ENCODE measurements at places on chromosomes 5 and 9. TPM values are rescaled to one million over a fixed set of nuclear protein-coding genes. Genes with fewer than 3 reads are reported as not detected.

GRCh38 chr5:39185761-39186160 lies 33.6 kb downstream of the FYB1 start:
- no peaks in the 10 kb centered on the region for H3K4me1 ChIP-seq
- DNase-seq = no peak
- H3K27me3 ChIP-seq = no peaks in the 10 kb centered on the region

DNA sequence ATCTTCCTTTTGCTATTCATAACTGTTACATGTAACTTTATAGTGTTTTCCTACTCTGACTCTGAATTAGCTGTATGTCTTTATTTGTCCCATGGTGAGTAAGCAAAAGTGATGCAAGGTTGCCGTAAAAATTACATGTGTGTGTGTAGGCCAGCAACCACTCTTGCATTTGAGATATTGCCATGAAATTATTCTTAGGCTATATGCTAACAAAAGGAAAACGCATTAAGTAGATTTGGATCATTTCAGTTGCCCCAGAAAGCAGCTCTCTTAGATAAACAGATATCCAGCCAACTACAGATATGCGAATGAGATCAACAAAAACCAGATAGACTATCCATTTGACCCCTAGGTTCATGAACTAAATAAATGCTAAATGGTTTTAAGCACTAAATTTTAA lies 73.6 kb downstream of the CYLC2 start:
- H3K36me3 ChIP-seq = no peaks in the 10 kb centered on the region
- no peak overlapping the region for H3K4me3 ChIP-seq
- no peak overlapping the region for H3K27ac ChIP-seq
- H3K4me1 ChIP-seq = 0 out of 2 replicates have a peak, but pooled peaks cover 2% of the 10 kb centered on the region
- DNase-seq = no peak

GRM6 gene
- 0.05 TPM for total RNA-seq

- no peaks in the 10 kb centered on the region for H3K36me3 ChIP-seq
- no peak for DNase-seq
- no peaks in the 10 kb centered on the region for H3K27me3 ChIP-seq
- no peak overlapping the region for H3K4me3 ChIP-seq
These were observed 365.2 kb downstream of the BRINP1 start for GRCh38 chr9:119003882-119004617.

- H3K27ac ChIP-seq = no peak overlapping the region
- no peak overlapping the region for H3K4me3 ChIP-seq
- H3K27me3 ChIP-seq = no peaks in the 10 kb centered on the region
- no peaks in the 10 kb centered on the region for H3K36me3 ChIP-seq
- DNase-seq = no peak
These were observed 26.2 kb upstream of the SERINC5 start for GRCh38 chr5:80282054-80282453.

DNA sequence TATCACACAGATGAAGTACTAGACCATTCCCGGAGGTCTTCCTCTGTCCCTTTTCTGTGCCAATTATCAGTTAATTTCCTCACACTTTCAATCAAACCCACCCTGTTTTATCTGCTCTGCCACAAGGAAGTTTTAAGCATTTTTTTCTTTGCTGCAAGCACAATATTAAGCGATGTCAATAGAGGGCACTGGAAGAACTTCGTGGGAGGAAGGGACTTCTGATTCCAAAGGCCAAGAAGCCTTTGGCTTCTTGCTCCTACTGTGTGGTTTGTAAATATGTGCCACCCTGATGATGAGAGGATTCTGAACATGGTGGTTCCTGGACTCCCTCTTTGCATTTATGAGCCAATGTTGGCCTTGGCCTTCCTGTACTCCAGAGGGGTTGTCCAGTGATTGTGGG lies 1712.5 kb upstream of the C9orf72 start:
- no peaks in the 10 kb centered on the region for H3K27me3 ChIP-seq
- H3K4me1 ChIP-seq = 0 out of 2 replicates have a peak, but pooled peaks cover 3% of the 10 kb centered on the region
- no peak overlapping the region for H3K27ac ChIP-seq
- H3K36me3 ChIP-seq = no peaks in the 10 kb centered on the region
- no peak overlapping the region for H3K4me3 ChIP-seq
- DNase-seq = no peak

SH3TC2 gene
- total RNA-seq = 0.78 TPM

DNA sequence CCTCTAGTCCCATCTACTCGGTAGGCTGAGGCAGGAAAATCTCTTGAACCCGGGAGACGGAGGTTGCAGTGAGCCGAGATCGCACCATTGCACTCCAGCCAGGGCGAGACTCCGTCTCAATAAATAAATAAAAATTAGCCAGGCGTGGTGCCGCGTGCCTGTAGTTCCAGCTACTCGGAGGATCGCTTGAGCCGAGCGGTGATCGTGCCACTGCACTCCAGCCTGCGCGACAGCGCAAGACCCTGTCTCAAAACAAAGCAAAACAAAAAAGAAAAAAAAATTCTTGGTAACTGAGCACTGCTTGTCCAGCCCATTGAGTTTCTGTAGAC lies 710 bp upstream of the WDR55 start:
- H3K27me3 ChIP-seq = no peaks in the 10 kb centered on the region
- peaks cover 59% of the 10 kb centered on the region for H3K36me3 ChIP-seq
- peaks cover 6% of the 10 kb centered on the region for H3K4me1 ChIP-seq
- peak overlapping the region; percentile 98 for H3K27ac ChIP-seq

DNA sequence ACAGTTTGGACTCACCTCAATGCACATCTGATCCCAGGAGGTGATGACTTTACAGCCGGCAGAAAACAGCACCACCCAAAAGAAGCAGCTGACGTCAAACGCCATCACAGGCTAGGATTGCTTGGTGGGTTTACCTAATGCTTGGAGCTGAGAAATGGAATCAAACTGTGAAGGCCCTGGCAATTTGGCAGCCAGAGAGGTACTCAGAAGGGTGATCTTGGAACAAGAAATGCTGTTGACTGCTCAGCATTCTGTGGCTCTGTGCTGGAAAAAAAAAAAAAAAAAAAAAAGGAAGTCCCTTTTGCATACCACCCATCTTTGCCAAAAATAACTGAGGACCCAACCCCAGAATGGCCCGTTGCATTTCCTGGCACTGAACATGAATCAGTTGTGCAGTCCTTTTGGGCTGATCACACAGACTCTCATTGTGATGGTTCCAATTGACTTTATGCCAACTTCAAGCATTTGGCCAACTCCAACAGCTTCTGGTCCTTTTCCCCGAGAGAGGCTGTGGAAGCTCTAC lies at the start of gene CD180:
Gene CD180, minus strand, starts transcription at position 263 of the 523 bp plus-strand sequence. Its CDS starts 158 bp downstream, at position 105.
- H3K36me3 ChIP-seq = peaks cover 19% of the 10 kb centered on the region
- H3K27ac ChIP-seq = no peak within 1 kb of the TSS
- no peak within 1 kb of the TSS for H3K4me3 ChIP-seq
- peaks cover 3% of the 10 kb centered on the region for H3K4me1 ChIP-seq
- DNase-seq = no peak

- peaks cover 38% of the 10 kb centered on the region for H3K36me3 ChIP-seq
- DNase-seq = no peak
- no peak overlapping the region for H3K4me3 ChIP-seq
- no peaks in the 10 kb centered on the region for H3K27me3 ChIP-seq
These were observed 3.6 kb downstream of the SRA1 start for GRCh38 chr5:140553657-140554056.
